ENCODE measurements at places on chromosomes 13 and 19. TPM values are rescaled to one million over a fixed set of nuclear protein-coding genes. Genes with fewer than 3 reads are reported as not detected.

The ZNF587 gene
- 46.1 TPM for total RNA-seq

The TPGS1 gene
- 56.8 TPM for total RNA-seq

The ZNF285 gene
- total RNA-seq: 2.6 TPM

The CYP4F11 gene
- not detected for total RNA-seq

The LILRB3 gene
- not detected for total RNA-seq

The KLK12 gene
- not detected for total RNA-seq
